NCI-H1092 (cell line): ENCODE measurements at places on chromosomes 16 and 17.
A peak's percentile ranks its signal among the peaks of the same experiment; 100 is the strongest.

DNA sequence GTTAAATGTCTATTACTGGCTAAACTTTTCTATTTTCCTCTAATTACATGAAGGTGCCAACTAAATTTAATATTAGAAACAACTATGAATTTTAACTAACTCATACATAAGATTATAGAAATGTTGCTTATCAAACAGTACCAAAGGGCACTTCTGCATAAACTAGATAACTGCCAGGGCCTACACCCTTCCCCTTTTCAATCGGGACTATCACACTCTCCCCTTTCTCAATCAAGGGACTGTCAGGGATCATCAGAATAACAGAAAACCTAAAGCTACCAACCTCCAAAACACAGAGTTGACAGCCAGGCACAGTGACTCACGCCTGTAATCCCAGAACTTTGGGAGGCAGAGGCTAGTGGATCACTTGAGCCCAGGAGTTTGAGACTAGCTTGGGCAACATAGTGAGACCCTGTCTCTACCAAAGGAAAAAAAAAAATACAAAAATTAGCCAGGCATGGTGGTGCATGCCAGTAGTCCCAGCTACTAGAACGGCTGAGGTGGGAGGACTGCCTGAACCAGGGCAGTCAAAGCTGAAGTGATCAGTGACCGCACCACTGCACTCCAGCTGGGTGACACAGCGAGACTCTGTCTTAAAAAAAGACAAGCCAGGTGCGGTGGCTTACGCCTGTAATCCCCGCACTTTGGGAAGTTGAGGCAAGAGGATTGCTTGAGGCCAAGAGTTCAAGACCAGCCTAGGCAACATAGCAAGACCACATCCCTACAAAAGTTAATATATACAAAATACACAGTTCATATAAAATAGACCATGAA lies 3.2 kb upstream of the PHLPP2 start:
- no peak for DNase-seq

DNA sequence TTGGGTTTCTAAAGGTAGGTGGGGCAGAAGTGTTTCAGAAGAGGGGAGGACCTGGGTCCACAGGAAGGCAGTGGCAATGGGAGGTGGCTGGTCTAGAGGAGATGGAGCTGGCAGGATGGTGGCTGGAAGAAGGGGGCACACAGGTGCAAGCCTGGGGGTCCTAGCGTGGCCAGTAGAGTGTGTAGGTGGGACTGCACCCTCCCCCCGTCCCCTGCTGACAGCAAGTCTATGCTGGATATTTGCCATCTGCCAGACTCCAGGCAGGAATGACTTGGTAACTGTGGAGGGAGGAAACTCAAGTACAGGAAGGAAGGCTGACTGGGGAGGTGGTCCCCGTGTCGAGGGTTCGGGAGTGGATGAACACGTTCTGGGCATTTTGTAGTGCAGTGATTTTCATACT lies 8.6 kb downstream of the MED9 start:
- no peak for DNase-seq

GRCh38 chr17:50316016-50316587 lies 29.8 kb upstream of the XYLT2 start:
- DNase-seq = no peak

- DNase-seq = peak; percentile 63
Observed at GRCh38 chr17:57574040-57574513, 171.0 kb downstream of the CCDC182 start.

DNA sequence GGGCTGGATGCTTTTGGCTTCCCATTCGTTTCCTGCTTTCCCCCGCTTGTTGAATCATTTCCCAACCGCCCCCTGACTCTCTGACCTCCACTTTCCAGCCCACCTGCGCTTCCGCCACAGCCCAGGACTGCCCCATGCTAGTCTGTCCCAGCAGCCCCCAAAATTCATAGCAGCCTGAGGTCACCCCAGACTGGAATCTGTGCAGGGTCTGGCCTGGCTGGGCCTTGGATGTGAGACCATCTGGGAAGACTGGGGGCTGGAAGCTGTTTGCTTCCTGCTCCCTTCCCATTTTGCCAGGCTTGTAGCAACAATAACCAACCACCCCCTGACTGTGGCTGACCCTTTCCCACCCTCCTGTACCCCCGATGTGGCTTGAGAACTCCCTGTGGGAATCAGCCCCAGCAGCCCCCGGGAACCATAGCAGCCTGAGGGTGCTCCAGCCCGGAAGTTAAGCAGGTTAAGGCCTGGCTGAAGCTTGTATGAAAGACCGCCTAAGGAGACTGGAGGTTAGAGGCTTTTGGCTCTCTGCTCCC lies 2290.8 kb downstream of the TP53TG3F start:
- no peak for DNase-seq

DNA sequence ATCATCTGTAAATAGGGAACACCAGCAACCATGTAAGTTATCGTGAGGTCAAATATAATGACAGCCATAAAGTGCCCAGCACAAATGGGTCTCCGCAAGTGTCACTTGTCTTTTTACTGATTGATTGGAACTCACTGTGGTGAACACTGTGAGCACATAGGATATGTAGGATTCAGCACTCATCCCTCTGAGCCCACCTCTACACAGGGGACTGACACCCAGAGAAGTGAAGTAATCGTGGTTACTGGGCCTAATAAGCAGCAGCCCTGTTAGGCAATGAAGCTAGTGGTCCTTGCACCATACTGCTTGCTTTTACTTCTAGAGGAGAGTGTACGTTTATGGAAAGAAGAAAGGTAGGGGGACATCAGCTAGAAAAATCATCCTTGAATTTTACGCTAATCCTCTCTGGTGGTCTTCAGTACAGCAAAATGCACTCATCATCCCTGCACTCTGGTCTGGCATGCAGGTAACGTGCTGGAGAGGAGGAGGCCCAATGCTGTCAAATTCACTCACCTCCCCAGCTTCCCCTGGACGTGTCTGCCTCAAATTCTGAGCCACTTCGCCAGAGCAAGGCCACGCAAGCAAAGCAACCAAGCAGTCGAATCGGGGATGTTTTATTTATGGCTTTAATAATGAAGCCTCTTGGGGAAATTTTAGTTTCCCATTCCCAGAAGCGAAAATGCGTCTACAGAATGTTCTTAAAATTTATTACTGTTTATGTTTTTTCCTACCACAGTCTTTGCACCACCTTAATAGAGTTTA lies 74.7 kb downstream of the YPEL2 start:
- no peak for DNase-seq

- no peak for DNase-seq
Observed at GRCh38 chr16:14354561-14355351, 275.3 kb downstream of the PARN start.

GRCh38 chr16:83215406-83216001 lies 588.7 kb downstream of the CDH13 start:
- no peak for DNase-seq

- DNase-seq = no peak
Observed at GRCh38 chr16:55756963-55757362, 75.9 kb downstream of the CES1 start.

DNA sequence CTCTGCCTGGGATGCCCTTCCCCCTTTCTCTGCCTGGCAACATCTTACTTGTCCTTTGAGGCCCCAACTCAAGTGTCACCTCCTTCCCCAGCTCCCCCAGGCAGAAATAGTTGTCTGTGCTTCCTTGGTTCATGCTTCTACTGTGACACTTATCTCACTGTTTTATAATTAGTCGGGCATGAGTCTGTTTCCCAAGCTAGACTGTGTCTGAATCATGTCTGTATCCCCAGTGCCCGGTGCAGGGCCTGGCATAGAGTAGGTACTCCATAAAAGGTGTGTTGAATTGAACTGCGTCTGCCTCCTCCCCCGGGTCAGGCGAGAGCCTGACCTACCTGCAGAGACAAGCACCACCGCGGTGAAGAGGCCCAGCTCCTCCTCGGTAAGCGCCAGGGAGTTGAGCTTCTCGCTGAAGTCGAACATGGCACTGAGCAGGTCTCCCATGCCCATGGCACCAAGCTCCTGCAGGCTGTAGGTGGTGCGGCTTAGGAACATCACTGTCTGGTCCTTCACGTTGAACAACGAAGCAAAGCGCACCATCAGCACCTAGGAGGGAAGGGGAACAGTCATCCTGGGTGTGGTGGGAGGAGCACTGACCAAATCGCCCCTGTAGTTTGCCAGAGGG lies 6.7 kb downstream of the NR1D1 start:
- DNase-seq = no peak

DNA sequence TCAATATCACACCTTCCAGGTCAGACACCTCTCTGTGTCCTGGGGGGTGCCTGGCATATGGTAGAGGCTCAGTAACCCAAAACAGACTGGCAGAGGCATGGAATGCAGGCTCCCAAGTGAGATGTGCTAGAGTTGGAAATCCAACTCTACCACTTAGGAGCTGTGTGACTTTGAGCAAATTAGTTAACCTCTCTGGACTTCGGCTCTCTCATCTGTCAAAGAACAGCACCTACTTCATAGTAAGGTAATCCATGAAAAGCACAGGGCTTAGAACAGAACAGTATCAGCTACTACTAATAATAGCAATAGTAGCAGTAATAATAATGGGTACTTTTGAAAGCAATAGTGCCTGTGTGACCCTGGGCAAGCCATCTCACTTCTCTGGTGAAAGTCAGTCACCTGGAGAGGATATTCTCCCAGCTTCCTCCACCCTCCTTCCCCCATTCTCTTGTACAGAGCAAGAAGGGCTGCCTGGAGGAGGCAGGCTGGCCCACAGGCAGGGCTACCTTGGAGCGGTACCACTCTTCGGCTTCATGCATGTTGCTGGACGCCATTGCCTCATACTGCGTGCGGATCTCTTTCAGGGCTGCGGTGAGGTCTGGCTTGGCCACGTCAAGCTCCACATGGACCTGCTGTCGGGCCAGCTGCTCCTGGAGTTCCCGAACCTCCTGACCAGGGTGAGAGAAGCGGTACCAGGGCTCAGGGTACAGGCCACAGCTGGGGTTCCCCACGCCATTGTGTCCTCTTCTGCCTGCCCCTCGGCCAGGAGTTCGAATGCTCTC lies 2.3 kb downstream of the GFAP start:
- DNase-seq = no peak

DNA sequence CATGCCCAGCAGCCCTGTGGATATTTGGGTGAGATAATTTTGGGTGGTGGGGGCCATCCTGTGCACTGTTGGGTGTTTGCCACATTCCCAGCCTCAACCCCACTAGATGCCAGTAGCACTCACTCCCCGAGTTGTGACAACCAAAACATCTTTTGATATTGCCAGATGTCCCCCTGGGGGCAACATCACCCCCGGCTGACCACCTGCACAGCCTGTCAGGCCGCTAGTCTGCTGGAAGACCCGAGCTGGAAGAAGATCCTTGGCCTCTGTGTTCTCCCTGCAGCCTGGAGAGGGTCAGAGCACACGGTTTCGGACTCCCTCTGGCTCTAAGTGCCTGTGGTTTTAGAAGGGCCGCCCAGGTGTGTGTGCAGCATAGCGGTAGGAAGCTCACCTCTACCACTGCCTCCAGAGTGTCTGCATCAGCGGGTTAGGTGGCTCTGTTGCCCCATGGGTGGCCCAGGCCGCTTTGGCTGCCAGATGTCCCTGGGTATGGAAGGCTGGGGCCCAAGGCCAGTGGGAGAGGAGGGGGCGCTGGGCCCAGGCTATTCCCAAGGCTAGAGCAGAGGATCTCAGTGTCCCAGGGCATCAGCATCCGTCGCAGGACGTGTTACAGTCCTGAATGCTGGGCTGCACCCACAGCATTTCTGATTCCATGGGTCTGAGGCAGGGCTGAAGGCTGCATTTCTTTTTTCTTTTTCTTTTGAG lies 195.8 kb upstream of the GSE1 start:
- DNase-seq = no peak

DNA sequence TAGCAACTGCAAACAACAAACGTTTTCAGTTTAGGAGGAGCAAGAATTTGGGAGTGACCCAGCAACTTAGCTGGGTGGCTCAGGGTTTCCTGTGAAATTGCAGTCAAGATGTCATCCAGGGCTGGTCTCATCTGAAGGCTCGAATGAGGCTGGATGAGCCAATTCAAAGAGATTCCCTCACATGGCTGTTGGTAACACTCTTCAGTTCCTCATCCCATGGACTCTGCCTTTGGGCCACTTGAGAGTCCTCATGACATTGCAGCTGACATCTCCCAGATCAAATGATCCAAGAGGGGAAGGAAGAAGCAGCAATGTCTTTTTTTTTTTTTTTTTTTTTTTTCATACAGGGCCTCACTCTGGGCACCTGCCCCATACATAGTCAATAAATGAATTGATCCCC lies 26.3 kb downstream of the UBALD1 start:
- no peak for DNase-seq

GRCh38 chr16:4962716-4963115 lies 4.6 kb downstream of the SEC14L5 start:
- no peak for DNase-seq

DNA sequence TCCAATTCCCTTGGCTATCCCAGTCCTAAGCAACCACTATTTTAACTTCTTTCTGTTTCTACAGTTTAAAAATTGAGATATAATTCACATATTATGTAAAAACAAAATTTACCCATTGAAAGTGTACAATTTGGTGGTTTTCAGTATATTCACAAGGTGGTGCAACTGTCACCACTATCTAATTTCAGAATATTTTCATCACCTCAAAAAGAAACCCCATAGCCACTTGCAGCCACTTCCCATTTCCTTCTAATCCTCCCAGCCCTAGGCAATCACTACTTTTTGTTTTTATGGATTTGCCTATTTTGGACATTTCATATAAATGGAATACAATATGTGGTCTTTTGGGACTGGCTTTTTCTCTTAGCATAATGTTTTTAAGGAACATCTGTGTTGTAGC lies 36.1 kb upstream of the NACA2 start:
- no peak for DNase-seq

- DNase-seq = no peak
Observed at GRCh38 chr16:79124016-79124756, 476.4 kb downstream of the MAF start.

DNA sequence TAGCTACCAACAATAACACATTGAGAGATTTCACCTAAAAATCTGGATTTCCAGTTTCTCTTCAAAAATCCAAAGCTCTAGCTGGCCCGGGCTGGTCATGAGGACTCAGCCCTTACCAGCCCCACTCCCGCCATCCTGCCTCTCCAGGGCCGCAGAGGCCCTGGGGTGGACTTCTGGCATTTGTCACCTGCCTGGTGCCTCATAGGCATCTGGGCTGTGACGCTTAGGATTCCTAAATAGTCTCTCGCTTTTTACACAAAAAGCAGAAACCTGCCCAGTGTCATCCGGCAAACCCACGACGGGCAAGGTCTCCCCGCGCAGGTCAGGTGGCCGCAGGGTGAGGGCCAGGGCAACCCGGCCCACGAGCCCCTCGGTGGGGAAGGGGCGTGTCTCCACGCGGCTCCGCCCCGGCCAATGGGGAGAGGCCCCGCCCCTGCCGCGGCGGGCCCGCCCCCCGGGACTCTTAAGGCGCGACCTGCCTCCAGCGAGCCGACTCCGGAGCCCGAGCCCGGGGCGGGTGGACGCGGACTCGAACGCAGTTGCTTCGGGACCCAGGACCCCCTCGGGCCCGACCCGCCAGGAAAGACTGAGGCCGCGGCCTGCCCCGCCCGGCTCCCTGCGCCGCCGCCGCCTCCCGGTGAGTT lies at the start of gene VASN:
Gene VASN (plus strand): TSS at position 492 of the 644 bp plus-strand sequence. CDS start 9,030 bp downstream, outside the sequence.
- DNase-seq = no peak

- no peak for DNase-seq
Observed at GRCh38 chr17:83193336-83194185, 114.2 kb downstream of the METRNL start.

GRCh38 chr17:80312621-80313135 lies 52.0 kb downstream of the RNF213 start:
- DNase-seq = no peak
